ENCODE measurements at places on chromosomes 16 and 17.

DNA sequence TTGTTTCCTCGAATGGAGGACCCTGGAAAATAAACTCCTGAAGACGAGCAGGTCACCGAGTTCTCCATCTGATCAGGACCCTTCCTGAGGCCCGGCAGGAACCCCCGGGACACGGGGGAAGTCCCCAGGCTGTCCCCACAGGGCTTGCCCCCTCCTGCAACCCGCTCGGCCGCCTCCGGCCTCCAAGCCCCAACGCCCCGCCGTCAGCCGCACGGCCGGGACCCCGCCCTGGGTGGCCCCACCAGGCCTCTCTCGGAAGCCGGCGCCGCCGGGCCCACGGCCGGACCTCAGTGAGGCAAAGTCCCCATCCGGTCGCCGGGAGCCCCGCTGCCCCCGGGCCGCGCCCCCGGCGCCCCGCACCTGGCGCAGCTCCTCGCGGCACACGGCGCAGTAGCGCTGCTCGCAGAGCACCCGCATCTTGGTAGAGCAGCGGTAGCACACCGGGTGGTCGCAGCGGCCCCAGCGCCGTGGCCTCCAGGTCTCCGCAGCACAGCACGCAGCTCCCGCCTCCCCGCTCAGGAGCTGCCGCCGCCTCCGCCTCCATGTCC is 383 bp downstream of the ZNF598 start:
- DNase-seq, result no peak

DNA sequence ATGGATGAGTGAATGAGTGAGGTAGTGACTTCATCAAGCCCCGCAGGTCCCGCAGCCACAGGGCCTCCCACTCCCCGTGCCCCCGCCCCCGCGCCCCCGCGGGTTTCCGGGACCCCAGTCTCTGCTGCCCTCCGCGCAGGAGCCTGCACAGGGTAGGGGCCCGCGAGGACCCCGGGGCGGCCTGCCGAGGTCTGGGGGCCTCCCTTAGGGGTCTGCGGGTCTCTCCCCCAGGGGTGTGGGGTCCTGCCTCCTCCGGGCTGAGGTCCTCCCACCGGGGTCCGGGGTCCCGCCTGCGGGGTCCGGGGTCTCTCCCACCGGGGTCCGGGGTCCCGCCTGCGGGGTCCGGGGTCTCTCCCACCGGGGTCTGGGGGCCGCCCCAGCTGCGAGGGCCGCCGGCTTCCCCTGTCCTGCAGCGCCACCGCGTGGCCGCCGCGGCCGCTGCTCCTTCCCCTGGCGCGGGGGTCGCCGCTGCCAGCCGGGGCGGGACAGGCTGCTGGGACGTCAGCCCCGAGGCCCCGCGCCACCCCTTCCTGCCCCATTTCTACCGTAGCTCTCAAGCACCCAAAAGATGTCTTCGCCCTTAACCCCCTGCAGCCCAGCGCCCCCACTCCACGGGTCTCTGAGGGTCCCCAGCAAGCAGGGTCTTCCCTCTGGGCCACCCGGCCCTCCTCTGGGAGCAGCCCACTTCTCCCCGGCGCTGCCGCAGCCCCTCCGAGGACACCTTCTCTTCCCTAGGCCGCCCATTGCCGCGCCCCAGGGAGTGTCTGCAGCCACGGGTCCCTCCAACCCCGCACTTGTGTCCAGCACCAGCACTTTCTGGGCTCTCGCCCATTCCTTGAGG is 10.4 kb upstream of the CHMP6 start:
- no peak for DNase-seq

- DNase-seq, result no peak
These were observed 560.7 kb upstream of the PSMD7 start for GRCh38 chr16:73735954-73736353.

DNA sequence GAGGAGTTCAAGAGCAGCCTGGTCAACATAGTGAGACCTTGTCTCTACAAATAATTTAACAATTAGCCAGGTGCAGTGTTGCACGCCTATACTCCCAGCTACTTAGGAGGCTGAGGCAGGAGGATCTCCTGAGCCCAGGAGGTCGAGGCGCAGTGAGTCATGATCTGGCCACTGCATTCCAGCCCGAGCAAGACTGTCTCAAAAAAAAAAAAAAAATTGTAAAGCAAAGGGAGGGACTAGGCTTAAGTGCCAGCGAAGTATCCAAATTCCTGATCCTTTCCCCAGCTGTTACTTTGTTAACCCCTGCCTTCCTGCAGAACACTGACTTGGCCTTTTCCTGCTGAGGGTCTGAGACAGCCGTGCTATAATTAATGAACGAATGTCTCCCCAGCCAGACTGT is 2.7 kb downstream of the GDPD3 start:
- DNase-seq, result no peak

- DNase-seq, result no peak
These were observed 269.5 kb downstream of the STX8 start for GRCh38 chr17:9306086-9306485.

GRCh38 chr17:37770631-37771518 is 26.0 kb upstream of the HNF1B start:
- DNase-seq, result no peak

- peak; percentile 68 for DNase-seq
These were observed 28.1 kb upstream of the KRT17 start for GRCh38 chr17:41652461-41652970.

- no peak for DNase-seq
These were observed 38.7 kb downstream of the ACSF3 start for GRCh38 chr16:89132194-89133005.

DNA sequence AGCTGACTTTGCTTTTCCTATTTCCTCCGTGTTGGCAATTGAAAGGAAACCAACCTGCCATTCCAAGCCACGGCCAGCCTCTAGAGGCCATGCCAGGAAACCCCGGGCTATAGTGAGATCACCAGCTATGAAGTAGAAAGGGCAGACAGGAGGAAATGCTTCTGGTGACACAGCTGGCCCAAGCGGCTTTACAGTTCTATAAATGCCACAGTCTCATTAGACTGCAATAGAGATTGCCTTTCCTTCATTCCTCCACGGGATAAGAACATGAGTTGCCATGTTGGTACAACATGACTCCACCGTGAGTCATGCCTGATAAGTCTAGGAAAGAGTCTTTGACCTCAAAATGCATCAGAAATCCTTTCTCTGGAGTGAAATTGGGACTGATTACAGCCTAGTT is 384.9 kb downstream of the GRIN2A start:
- DNase-seq, result no peak
